ENCODE measurements at places on chromosomes 2 and 18.

- no peak overlapping the region for H3K4me3 ChIP-seq
- peak overlapping the region; percentile 40 for H3K27ac ChIP-seq
- no peaks in the 10 kb centered on the region for H3K36me3 ChIP-seq
- DNase-seq: no peak
- H3K4me1 ChIP-seq: peaks cover 27% of the 10 kb centered on the region
These were observed 55.4 kb upstream of the NCOA1 start for GRCh38 chr2:24435391-24436316.

DNA sequence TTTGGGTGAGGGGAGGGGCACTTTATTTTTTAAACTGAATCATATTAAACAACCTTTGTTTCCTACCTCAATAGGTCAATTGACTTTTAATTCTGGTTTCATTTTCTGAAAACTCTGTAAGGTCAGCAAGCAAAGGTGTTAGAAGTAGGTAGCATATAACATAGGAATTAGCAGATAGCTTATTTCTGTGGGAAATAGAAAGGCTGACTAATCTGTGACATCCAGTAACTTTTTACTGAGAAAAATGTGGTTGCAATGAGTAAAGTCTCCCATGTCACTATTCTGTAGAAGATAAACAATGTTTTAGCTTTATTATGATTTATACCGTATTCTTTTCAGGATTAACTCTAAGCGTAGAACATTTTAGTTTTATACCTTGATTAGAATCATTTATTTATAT, 240.4 kb downstream of the PLCL1 start:
- no peak for DNase-seq
- H3K4me1 ChIP-seq: no peaks in the 10 kb centered on the region
- H3K4me3 ChIP-seq: no peak overlapping the region
- H3K27ac ChIP-seq: no peak overlapping the region
- no peaks in the 10 kb centered on the region for H3K36me3 ChIP-seq

- H3K36me3 ChIP-seq: no peaks in the 10 kb centered on the region
- H3K4me1 ChIP-seq: no peaks in the 10 kb centered on the region
- peaks cover 9% of the 10 kb centered on the region for H3K27me3 ChIP-seq
- no peak overlapping the region for H3K27ac ChIP-seq
These were observed 159.6 kb upstream of the TPO start for GRCh38 chr2:1253629-1254028.

DNA sequence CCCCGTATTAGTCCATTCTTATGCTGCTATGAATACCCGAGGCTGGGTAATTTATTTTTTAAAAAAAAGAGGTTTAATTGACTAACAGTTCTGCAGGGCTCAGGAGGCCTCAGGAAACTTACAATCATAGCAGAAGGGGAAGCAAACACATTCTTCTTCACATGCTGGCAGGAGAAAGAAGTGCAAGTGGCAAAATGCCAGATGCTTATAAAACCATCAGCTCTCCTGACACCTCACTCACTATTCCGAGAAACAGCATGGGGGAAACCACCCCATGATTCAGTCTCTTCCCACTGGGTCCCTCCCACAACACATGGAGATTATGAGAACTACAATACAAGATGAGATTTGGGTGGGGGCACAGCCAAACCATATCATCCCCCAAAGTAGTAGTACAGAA, 2148.5 kb upstream of the PIK3C3 start:
- DNase-seq: no peak
- H3K27ac ChIP-seq: no peak overlapping the region
- no peak overlapping the region for H3K4me3 ChIP-seq
- H3K4me1 ChIP-seq: no peaks in the 10 kb centered on the region
- H3K27me3 ChIP-seq: no peaks in the 10 kb centered on the region
- H3K36me3 ChIP-seq: no peaks in the 10 kb centered on the region

DNA sequence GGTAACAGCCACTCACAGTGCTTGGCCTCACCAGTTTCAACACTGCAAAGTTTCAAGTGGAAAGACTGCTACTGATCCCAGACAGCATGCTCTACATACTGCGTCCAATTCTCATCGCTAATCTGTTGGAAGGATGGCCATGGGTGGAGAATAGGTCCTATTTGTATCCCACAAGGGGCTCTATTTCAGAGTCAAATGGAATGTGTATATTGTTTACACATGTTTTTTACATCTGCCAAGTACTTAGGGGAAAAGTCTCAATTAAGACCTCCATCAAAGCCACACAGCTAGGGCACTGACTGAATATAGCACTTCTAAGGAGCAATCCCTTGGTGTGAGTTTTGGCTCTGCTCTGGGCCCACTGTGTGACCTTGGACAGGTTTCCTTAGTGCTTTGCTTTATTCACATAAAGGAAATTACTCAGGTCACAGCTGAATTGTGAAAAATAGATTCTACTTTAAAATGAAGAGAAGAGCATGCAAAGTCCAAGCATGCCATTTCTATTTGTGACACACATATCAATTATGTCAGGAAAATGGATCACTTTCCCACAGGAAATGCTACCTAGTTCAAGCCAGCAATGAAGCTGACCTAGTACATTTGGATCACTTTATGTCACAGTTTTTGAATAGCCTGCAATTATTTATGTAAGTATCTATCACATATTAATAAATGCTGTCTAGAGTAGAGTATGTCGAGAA, 112.9 kb upstream of the STK17B start:
- no peak for DNase-seq
- no peaks in the 10 kb centered on the region for H3K4me1 ChIP-seq
- peaks cover 10% of the 10 kb centered on the region for H3K36me3 ChIP-seq
- no peak overlapping the region for H3K27ac ChIP-seq
- H3K4me3 ChIP-seq: no peak overlapping the region

- H3K27ac ChIP-seq: no peak overlapping the region
- no peaks in the 10 kb centered on the region for H3K36me3 ChIP-seq
- H3K27me3 ChIP-seq: peaks cover 38% of the 10 kb centered on the region
- H3K4me3 ChIP-seq: no peak overlapping the region
These were observed 141.8 kb downstream of the ACKR3 start for GRCh38 chr2:236711440-236711839.

Measured in nephron progenitor cell (in vitro differentiated cells).